ENCODE measurements at places on chromosomes 3 and 15.

DNA sequence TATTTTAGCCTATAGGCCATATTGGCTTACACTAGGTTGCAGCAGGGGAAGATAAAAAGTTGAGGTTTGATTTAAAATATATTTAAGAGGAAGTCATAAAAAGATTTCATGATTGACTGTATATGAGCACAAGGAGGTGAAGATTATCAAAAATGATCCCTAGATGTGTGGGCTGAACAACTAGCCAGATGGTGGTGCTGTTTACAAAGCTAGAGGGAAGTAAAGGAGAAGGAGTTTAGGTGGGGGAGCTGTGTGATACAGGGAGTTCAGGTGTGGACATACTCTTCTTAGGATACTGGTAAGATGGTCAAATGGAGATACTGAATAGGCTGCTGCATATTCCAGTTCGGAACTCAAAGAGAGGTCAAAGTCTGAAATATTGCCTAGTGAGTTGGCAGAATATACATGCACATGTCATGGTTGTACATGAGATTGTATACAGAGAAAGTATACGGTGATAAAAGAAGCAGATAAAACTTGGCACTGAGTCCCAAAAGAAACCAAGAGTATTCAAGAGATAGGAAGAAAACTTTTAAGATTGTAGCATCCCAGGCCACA lies 727.8 kb downstream of the NLGN1 start:
- DNase-seq = no peak

- no peak for DNase-seq
Observed at GRCh38 chr3:17023006-17023664, 138.4 kb downstream of the PLCL2 start.

DNA sequence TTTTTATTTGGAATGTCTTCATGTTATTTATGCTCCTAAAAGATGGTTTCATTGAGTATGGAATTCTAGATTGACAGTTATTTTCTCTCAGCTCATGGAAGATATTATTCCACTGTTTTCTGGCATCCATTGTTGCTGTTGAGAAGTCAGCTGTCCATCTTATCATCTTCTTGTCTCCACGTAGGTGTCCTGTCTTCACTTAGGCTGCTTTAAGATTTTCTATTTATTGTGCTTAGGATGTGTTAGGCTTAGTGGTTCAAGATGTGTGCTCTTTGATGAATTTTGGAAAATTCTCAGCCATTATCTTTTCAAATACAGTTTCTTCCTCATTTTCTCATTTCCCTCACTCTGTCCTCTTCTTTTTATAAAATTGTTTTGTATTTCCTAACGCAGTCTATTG lies 52.0 kb downstream of the SNRK start:
- no peak for DNase-seq

GRCh38 chr3:80655216-80655615 lies 887.4 kb upstream of the ROBO1 start:
- no peak for DNase-seq

- DNase-seq = no peak
Observed at GRCh38 chr3:29274667-29275066, 6.2 kb upstream of the RBMS3 start.

- no peak for DNase-seq
Observed at GRCh38 chr3:112874725-112875124, 28.1 kb upstream of the CD200R1L start.

- no peak for DNase-seq
Observed at GRCh38 chr15:80242132-80242769, 9.8 kb downstream of the CTXND1 start.

GRCh38 chr3:169228522-169228921 lies 435.0 kb downstream of the MECOM start:
- no peak for DNase-seq

- DNase-seq = no peak
Observed at GRCh38 chr3:30368978-30369377, 237.4 kb upstream of the TGFBR2 start.

DNA sequence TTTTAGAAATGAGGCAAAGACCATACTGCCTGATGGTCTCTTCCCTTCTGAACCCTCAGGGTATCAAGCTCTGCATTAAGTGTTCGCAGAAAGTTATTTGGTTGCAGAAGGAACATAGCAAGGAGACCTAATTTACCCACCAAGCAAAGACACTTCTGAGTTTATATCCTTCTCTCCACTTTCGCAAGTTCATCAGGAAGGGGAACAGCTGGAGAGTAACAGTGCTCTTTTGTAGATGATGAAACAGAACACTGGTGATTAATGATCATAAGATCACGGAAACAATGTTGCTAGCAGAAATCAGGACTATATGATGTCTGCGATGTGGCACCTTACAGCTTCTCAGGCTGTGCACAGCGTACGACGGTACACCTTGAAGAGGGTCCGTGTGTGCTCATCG lies 62.1 kb downstream of the NCEH1 start:
- no peak for DNase-seq

DNA sequence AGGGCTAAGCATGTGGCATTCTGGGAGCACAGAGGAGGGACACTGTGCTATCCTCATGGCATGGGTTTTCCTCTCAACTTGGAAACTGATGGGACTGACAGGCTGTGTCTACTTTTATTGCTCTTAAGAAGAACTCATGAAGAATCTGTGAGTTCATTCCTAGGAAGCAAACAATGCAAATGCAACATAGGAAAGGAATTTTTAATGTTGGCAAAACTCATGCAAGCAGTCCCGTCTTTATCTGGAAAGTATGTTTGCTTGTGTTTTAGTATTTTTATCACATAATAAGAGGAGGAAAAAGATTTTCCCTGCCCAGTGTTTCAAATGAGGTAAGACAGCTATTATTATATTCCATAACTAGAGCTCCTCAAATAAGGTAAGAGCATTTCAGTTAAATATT lies 89.7 kb downstream of the TRIM42 start:
- no peak for DNase-seq

DNA sequence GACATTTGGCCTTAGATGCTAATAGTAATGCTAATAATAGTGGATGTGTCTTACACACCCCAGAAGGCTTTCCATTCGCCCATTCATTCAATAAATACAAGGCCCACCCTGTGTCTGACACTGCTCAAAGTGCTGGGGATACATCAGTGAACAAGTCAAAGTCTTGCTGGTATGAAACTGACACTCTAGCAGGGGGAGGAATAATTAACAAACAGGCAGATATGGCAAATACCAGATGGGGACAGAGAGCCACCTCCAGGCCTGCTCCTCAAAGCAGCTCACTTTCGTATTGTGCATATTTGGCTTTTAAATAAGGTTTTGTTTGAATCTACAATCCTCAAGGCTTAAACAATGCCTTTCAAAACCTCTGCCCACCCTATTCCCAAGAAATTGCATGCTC lies 28.3 kb upstream of the LYZL4 start:
- DNase-seq = no peak

DNA sequence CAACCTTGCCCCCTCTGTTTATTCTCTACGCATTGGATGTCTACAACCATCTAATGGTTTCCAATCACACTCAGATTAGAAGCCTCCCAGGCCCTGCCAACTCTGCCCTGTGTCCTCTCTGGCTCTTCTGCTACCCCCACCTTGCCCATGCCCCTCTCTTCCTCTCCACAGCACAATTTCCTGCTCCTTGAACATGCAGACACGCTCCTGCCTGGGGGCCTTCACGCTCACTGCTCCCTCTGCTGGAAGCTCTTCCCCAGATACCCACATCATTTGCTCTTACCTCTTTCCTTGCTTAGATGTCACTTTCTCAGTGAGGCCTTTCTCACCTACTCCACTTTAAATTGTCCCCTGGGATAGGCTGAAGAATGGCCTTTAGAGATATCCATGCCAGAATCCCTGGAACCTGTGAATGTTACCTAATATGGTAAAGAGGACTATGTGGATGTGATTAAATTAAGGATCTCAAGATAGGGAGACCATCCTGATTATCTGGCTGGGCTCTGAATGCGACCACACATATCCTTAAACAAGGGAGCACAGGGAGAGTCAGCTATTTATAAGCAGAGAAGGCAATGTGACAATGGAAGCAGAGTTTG lies 9.9 kb downstream of the KY start:
- DNase-seq = no peak

GRCh38 chr3:169929830-169930519 lies 18.6 kb downstream of the SAMD7 start:
- DNase-seq = no peak

DNA sequence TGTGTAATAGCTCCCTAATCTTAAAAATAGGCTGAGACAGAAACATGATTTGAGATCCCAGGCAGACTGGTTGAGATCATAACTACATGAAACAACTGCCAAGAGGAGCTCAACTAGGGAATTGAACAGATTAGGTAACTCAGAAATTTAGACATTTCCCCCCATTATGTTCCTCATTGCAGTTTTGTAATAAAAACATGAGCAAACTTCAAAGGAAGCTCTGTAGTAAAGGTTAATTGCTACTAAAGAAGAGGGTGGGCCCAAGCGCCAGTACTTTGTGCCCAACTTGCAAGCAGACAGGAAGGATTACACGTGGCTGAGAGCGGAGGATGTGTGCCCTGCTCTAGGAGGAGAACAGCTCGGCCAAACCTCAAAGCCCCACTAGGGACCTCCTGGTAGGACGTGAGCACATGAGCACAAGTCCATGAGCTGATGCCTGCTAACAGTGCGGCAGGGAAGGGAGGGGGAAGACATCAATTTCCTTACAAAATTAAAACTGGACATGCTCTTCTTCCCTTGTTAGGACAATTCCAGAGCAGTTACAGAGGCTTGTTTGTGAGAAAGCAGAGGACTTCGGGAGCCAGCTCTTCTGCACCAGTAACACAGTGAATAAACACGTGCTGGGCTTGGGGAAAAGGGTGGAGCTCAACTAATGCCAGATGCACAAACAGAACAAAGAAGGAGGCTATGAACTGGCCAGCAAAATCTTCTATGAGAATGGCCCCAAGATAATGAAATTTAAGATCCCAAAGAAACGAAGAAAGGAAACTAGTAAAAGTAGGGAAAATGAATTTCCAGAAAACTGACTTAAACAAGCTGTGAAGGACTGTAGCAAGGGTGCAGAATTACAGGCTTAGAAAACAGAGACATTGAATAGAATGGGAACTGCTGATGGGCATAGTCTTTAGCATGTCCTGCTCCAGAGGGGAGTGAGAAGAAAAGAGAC lies 275.5 kb downstream of the MECOM start:
- no peak for DNase-seq

DNA sequence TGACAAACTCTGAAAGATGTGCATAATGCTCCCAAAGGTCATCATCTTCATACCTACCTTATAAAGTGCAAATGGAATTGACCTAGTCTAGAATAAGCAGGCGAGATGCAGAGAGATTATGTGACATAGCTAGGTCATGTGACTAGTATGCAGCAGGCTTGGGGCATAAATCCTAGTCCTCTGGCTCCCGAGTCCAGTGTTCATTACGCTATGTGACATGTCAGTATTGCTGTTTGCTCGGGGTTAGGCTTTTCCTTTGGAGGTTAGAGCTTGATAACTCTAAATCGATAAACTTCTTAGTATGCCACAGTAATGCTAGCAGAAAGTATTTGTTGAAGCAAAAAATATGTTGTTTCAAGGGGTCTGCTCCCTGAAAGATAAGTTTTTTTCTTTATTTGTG lies 481.7 kb upstream of the TPRG1 start:
- DNase-seq = no peak
